ENCODE measurements at places on chromosomes 5 and 9. TPM values are rescaled to one million over a fixed set of nuclear protein-coding genes. Genes with fewer than 3 reads are reported as not detected.

DNA sequence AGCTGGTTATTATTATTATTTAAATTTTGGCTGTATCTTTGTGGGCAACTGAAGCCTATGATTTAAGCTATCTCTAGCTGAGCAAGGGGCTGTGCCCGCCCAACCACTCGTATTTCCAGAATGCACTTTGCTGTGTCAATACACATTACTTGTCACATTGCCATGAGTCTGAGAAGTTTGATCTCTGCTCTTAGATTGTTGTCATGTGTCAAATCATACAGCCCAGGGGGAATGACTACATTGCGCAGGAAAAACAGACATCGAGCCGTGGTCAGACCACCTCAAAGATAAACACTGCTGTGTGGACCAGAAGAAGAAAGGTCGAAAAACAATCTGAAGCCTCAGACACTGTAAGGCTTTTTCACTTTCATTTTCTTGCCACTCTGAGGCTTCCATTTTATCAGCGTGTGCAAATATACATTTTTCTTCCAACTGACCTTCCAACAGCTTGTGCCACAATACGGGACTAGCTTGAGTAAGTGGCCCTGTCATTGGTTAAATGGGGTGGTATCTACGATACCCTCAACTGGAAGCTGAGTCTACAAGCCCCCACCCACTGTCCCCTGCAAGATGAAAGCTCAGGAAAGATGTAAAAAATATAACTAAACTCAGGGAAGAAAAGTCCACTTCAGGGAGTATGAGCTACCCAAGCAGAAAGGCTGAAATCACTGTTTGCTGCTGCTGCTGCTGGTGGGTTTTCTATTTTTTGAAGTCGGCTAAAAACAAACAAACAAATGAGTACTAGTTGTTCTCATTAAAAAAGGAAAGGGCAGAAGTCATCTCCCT lies 603.0 kb downstream of the BNC2 start:
- DNase-seq, result no peak

DNA sequence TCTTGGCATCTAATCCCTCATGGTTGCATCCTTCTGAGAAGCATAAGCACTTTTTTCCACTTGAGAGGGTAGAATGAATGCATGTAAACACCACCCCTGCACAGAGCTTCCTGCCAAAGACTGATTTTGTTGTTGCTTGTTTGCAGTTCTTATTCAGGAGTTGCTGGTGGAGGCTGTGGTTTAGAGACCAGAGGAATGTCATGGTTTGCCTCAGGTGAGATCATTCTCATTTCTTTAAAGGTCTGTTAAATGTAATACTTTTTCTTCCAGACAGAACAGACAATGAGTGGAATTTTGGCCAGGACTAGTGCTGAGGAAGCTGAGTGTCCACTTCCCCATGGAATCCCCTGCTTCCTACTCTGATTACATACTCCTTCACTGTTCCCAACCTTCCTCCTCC lies 3.2 kb upstream of the TNC start:
- DNase-seq, result no peak

DNA sequence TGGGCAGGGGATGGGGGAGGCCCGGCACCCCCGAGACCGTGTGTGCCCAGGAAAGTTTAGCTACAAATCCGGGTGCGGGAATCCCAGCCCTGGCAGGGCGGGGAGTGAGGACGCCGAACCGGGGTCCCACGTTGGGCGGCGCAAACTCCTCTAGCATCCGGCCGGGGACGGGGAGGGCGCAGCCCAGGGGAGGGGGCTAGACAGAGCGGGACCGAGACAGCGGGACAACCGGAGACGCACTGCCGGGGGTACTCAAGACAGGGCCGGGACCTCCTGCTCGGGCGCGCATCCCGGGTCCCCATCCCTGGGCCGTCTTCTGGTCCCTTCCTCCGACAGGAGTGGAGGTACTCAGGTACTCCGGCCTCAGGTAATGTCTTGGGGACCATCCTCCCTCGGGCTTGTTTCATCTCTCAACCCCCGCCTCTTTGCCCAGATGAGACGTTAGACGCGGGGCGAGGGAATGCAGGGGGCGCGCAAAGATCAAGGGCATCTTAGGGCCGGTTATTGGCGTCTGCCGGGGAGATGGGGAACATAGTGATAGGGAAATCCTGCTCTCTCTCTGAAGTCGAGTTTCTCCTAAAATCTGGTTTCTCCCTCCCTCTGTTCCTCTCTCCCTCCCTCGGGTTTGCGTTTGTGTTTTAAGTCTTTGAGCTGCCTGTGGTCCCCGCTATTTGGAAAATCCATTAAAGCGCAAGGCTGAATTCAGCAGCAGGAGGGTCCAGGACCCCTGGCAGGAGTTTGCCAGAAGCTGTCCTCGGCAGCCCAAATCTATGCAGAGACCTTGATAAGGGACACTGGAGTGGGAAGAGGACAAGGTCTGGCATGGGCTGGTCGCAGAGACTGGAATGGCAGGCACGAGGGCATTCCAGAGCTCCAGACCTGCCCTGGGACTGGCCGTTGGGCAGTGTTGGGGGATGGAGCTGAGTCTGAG lies 815 bp downstream of the PDZD2 start:
- DNase-seq, result no peak

DNA sequence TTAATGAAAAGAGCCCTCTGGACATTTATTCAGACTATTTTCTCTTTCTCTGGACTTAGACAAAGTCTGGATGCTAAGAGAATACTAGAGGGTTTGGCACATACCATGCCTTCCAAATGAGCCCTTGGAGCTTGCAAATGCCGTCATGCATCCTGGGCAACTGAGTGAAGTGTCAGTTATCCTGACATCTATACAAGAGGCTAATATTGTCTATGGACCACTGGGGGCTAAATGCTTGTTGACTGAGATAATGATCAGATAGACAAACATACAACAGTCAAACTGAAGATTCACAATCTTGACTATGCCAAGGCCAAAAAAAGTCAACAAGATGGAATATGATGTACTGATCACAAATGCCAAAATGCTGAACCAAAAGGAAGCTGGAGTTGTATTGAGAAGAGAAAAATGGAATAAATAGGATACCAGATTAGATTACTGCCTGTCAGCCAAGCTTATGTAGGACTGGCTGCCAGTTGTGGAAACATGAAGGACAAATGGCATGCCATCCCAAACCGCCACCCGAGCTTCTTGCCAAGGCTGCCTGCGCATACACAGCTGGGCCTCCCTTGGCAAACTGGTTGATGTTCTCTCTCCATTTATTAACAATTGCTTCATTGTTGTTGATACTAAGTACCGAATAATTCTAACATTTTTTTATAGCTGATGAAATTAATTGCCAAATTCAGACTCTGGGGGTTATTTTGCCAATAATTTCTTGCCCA lies 240.1 kb upstream of the GRAMD2B start:
- DNase-seq, result no peak

DNA sequence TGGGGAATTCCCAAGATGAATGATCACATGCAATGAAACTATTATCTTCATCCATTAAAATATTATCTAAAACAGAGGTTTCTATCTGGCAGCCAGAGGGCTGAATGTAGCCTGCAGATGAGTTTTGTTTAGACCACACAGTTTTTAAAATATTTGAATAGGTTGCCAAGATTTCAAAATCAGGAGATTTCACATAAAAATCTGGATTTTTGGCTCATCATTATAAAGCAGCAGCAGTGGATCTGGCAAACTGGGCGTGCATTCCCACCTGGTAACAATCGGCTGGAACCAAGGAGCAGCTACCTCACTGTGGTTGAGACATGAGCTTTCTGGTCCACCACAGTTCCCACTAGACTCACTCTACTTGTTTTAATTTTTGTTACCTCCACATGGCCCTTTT lies 155.1 kb downstream of the BNC2 start:
- no peak for DNase-seq

DNA sequence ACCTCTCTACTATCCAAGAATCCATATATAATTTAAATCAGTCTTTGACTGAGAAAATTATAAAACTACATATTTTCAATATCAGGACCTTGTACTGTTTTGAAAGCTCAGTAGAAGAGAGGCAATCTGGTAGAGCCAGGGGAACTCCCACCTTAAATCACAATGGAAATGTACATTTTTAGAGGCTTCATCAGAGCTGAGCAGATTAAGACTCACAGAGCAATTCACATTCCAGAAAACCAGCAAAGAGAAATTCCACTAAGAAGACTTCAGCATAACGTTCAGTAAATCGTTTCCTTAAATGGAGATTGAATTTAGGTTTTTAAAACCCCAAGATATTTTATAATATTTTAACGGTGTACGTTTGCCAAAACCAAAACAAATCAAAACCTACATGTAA lies 227.8 kb upstream of the TRPM3 start:
- no peak for DNase-seq

DNA sequence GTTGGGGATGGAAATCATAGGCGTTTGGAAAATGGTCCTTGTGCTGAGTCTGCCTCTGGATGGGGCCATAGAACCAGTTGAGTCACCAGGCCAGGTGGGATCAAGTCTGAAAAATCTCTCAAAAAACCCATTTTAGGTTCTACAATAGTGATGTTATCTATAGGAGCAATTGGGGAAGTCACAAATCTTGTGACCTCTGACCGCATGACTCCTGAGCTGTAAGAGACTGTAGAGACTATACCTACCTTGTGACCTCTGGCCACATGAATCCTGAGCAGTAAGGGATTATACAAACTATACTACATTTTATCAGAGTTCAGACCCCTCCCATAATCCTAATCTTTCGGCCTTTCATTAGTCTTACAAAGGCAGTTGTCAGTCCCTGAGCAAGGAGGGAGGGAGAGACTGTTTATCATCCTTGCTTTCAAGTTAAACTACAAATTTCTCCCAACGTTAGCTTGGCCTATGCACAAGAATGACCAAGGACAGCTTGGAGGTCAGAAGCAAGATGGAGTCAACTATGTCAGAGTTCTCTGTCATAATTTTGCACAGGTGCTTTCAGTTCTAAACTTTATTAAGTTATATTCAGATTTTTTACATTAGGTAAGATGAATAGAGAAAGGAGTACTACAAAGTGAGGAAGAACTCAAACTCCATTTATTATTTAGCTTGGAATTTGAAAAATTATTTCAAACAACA lies 11.5 kb upstream of the JMY start:
- DNase-seq, result no peak

Gene C5orf58
- polyA plus RNA-seq, result 0.24 TPM

Gene BTNL9
- 5.3 TPM for polyA plus RNA-seq

Gene FBP2
- polyA plus RNA-seq, result 0.18 TPM

Gene FOXD4L5
- 0.39 TPM for polyA plus RNA-seq

GRCh38 chr5:146580237-146580636 lies 64.2 kb upstream of the GPR151 start:
- no peak for DNase-seq

DNA sequence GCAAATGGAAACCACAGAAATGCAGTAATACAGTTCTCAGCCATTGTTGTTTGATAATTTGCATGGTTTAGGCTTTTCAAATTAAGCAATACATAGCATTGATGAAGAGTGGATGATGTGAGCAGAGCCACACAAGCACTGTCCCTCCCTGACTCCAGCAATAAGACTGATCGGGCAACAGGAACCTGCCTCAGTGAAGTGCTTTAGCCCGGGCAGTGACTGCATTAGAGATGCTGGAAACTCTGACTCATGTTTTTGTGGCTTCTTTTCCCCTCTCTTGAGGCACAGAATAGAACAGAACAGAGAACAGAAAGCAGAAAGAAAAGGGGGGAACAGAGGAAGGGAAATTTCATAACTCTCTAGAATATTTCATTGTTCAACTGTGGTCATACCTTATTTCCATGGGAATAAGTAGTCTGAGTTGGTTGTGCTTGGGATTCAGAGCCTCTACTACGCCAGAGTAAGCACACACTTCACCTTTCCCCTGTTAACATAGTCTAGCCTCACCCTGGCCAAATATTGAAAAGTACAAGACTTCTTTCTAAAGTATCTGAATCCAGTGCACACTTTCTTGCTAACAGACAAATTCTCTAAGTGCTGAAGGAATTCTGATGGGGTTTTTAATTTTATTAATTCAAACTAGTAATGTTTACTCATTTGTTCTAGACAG lies 164.8 kb upstream of the VCAN start:
- DNase-seq, result no peak

Gene MCCC2
- 73.8 TPM for polyA plus RNA-seq

All from renal pelvis (tissue), 12 donors.